HL-60 (cell line): ENCODE measurements at places on chromosomes 3 and 15.

DNA sequence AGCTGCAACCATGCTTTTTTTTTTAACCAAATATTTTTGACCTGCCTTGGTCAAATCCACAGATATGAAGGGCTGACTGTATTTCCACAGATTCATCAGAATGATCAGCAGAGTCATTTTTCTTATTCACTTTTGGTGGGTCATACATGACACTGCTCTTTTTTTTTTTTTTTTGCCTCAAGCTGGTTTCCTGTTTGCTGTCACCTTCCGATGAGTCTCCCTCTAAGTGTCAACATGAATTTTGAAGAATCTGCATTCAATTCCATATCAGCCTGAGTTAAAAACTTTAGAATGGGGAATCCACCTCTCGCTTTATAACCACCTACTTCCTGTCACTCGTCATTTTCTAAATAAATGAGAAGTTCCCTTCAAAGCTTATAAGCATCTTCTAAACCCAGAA is 2.2 kb upstream of the SLC12A8 start:
- DNase-seq: no peak

DNA sequence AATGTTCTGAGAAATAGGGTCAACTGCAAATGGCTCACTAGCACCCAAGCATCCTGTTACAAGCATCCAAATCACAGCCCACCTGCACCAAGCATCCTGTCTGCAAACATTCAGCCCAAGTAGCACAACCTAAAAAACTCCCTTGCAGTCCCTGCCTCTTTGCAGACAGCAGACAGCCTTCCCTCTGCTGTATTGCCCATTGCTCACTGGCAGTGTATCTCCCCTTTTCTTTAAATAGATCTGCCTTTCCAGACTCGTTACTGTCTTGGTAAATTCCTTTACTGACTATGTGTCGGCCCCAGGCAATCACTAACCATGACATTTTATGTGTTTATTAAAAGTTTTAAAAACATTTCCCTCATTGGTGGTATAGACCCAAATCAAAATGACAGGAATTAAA is 155.4 kb downstream of the ADAMTSL3 start:
- DNase-seq: no peak

- DNase-seq: no peak
Observed at GRCh38 chr3:99872923-99873254, 55.2 kb downstream of the CMSS1 start.

- no peak for DNase-seq
Observed at GRCh38 chr15:88617790-88618189, 3.4 kb upstream of the AEN start.

- no peak for DNase-seq
Observed at GRCh38 chr3:9869955-9870354, 10.1 kb downstream of the CIDEC start.

DNA sequence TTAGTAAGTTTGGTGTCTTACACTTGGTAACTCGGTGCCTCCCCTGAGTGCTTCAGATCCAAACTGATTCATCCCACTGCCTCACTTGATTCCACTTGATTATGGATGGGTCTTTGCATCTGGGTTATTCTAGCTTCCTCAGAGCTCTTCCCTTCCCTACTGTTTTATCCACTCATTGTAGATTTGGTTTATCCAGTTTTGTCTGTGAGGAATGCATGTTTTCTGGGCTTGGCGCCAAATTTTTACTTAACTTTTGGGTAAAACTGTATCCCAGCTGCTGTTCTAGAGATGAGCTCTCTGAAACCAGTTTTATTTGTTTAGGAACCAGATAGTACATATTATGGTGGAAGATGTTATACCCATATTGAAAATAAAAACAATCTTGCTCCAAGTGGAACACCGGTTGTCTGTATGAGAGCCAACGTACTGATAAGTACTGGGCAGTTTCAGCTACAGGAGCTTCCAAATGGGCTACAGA is 20.9 kb downstream of the RAD54L2 start:
- DNase-seq: no peak

- DNase-seq: no peak
Observed at GRCh38 chr3:161336661-161337060, 34.7 kb downstream of the SPTSSB start.

- no peak for DNase-seq
Observed at GRCh38 chr3:49609815-49610214, 55.5 kb downstream of the BSN start.

DNA sequence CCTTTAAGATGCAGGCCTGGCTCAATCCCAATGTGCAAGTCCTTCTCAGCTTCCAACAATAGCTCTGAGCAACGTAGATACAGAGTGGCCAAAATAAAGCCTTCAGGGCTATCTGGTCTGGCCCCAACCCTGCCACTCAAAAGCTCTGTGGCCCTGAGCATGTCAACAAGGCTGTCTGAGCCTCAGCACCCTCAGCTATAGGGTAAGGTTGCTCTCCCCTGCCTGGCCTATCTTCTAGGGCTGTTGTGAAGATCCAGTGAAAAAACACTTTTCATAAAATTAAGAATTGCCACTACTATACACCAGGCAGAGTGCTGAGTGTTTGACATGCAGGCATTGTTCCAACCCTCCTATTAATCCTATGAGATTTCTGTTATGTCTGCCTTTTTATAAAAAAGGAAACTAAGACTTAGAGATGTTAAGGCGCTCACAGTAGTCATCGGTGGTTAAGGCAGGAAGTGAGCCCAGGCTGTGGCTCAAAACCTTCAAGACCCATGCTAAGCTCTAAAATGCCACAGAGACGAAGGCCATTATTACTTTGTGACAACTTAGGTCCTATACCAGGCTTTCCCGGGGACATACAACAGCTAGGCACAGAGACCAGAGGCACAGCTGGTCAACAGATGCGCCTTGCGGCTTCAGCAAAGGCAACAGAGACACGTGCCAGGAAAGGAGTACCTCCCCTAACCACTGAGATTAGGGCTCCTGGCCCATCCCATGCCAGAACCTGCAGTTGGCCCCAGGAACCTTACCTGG is 5.1 kb downstream of the POLG start:
- DNase-seq: no peak

DNA sequence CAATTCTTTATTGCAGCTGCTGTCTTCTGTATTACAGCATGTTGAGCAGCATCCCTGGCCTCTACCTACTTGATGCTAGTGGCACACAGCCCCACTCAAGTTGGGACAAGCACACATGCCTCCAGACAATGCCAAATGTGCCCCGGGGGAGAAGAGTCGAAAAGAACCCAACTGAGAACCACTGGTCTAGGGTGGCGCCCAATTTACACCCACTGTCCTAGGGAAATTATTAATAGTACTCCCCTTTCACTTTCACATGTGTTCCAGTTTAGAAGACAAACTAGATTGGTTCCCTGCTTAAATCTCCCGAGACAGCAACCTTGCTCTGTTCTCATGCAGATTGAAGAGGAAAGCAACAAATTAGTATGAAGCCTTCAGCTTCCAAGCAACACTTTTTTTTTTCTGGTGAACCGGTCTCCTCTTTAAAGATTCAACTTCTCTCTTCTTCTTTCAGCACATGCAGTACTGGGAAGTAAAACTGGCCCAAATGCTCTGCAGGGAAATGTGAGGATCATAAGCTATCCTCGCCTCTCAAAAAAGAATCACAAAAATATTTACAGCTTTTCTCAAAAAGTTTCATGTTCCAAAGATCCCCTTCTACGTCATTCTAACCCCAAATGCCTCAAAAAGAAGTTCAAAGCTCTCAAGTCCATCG is 823.9 kb upstream of the CFAP20DC start:
- DNase-seq: no peak

- DNase-seq: no peak
Observed at GRCh38 chr3:126835472-126836219, 131.6 kb downstream of the CHCHD6 start.

DNA sequence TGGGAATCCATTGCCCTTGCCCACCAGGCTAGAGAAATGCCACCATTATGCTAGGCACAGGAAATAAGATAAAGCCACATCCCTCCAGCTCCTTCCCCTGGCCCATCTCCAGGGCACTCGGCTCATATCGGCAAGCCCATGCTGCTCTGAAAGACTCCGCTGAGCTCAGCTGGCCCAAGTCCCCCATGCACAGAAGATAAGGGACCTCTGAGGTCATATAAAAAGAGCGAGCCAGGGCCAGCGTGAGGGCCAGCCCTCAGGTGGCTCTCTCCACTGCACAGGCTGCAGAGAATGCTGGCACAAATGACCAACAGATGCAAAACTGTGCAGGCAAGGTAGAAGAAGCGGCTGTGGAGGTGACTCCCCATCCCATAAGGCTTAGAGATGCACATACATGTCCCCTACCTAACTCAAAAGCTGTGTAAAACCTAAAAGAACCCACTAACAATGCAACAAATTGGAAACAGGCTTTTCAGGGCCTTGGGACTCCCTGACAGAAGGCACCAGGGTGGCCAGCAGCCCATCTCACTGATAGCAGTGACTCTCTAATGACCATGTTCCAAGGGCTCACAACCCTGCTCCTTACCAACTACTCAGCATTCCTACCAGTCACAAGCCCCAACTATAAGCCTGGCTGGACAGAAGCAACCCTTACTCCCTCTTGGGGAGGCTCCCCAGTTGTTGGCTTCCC is 3.0 kb downstream of the RAB6B start:
- DNase-seq: no peak

GRCh38 chr15:89175617-89176191 is 45.7 kb downstream of the RLBP1 start:
- DNase-seq: no peak
